Activated CD4-positive, alpha-beta T cell treated with anti-CD3 and anti-CD28 coated beads for 1 hour (primary cell): ENCODE measurements at places on chromosomes 5 and 9.

- no peak for DNase-seq
These were observed 28.3 kb downstream of the SPOCK1 start for GRCh38 chr5:137470921-137471220.

GRCh38 chr5:8945972-8946371 lies 599.9 kb downstream of the SEMA5A start:
- DNase-seq: no peak

DNA sequence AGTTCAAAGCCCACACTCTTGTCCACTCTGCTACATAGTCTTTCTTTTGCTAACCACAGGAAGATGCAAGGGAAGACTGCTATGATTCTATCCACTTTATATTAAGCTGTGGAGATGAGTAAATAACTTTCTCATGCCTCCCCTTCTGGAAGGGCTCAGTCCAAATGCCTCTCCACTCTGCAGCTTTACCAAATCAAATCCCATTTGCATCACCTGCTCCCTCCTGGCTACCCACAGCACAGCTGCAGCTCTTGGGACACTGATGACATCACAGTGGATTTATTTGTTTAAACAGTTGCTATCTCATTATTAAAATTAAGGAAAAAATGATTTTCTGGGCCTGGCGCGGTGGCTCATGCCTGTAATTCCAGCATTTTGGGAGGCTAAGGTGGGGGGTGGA lies 1544.9 kb upstream of the WWC1 start:
- DNase-seq: no peak

DNA sequence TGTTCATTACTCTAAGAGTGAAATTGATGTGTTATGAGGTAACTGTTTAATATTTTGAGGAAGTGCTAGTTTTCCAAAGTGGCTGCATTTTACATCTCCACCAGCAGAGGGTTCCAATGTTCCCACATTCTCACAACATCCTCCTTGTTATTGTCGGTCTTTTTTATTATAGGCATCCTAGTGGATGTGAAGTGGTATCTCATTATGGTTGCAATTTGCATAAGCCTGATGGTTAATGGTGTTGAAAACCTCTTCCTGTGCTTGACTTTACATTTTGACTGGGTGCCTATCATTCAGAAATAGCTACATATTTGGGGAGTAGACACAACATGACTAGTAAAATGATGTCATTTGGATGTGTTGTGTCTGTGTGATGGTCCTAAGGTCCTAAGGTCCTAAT lies 143.6 kb downstream of the MRPS30 start:
- DNase-seq: no peak

- DNase-seq: no peak
These were observed 334.0 kb downstream of the ARRDC3 start for GRCh38 chr5:91049112-91049511.

DNA sequence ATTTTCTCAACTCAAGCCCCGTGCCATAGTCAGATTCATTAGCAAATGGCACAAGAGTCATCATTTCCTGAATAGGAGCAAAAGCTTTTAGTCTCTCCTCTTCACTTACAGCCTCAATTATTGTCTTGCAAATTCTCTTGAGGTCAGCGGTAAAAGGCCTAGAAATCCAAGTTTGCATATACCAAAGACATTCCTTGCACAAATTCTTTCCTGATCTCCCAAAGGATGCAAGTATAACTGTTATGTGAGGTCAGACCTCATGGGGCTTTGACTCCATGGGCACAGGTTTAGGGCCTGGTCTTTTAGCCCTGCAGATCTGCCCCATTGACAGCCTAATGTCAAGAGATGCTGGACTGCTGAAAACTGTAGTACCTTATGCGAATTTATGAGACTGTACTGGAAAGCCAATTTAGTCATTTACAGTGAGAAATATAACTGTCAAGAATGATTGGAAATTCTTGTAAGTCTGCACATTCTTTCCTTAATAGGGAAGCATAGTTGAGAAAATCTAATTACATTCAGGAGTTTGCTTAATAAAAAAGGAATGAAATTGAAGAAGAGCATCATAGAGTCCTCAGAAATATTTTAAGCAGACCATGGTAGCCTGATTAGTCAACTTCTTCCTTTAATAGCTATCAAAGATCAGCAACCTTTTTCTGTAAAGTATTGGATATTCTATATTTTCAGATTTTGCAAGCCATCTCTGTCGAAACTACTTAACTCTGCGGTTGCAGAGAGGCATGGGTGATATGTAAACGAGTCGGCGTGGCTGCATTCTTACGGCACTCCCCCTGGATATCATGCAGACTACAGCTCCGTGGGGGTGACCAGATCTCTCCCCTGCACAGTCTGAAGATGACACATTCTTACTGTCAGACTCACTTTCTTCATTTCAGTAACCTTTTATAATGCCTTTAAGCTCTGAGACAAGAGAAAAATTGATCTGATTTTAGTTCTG lies 45.2 kb downstream of the GCNT4 start:
- DNase-seq: no peak
